ENCODE measurements at places on chromosomes 3 and 15.

DNA sequence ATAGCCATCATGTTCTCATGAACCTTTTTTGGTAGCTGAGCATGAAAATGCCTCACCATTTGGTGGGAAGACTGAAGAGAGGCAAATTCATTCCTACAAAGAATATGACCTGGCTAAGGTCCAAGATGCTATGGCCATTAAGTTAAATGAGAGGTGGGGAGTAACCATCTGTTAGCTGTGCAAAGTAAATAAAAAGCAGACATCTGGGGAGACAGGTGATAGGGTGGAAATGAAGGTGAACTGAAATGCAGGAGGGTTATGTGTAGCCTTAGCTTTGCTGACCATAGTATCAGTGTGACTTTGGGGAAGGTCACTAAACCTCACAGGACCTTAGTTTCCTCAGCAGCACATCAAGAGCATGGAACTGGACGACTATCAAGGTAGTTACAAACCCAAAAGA, 111.0 kb upstream of the STRIT1 start:
- DNase-seq = no peak

DNA sequence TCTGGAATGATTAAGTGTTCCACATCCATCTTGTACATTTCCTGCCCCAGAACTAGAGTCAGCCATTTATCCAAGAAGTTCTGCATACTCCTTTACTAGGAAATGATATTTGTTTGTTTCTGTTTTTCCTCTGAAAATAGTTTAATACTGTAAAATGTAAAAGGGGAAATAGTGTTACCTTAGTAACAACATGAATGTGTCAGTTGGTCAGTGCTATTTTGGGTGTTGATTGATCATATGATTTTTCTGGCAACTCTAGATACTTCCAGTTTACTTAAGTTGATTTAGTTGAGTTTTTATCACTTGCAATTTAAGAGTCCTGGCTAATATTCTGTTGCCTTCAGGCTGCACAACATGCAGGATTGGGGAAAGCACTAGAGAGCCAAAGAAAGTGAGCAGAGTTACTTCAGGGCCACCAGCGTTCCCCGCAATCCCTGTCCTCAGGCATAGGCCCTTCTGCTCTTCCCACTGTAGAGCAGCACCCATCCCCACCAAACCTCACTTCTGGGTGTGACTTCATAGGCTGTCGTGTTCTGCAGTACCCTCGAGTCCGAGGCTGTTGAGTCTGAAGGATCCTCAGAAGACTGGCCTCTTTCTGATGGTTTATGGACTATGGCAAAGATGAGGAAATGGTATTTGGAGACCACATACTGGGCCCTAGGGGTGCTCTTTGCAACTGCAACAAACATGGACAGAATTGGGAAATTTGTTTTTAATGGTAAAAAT, 69.0 kb downstream of the CHD2 start:
- DNase-seq = no peak

- DNase-seq = no peak
Observed at GRCh38 chr15:48628832-48629231, 16.7 kb downstream of the FBN1 start.

GRCh38 chr15:88193415-88193814, 63.1 kb downstream of the NTRK3 start:
- DNase-seq = no peak

DNA sequence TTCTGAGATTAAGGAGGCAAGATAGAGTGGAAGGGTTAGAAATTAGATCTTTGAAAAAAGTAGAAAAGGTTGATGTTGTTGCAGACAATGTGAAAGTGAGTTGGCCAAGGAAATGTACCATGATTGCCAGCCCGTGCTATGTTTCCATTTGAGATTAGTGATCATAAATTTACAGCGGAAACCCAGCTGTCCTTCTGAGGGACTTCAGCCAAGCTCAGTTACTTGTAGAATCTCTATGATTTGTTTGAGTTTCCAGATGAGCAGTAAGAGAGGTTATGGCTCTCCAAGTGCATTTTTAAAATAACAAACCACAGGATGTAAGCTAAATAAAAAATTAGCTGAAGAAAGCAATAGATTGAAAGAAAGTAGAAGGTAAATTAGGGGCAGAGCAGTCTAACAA, 54.2 kb upstream of the RBMS3 start:
- DNase-seq = no peak

DNA sequence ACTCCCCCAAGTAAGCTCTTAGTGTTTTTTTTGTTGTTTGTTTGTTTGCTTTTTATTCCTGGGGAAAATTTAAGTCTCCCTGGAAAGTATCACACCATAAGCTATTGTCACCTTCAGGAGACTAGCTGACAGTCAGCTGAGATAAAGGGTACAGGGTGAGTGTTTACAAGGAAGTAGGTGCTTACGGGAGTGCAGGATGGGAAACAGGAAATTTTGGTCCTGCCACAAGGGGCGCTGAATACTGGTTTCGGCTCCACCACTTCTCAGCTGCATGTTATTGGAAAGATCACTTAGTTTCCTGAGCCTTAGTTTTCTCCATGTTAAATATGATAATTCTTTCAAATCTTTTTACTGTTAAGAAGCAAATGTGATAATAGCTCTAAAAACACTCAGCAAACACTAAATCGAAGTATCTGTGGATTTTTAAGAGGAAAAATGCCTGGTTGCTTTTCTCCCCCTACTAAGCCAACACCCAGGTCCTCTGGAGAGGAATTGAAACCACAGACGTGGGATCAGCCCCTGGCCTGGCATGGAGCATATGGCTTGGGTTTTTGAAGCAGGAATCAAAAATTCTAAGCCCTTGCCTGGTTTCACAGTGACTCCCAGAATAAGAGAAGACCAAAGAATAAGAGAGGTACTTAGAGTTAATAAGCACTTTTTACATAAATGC, 90.7 kb downstream of the SCN11A start:
- peak; percentile 28 for DNase-seq

GRCh38 chr3:123310186-123310585, 108.4 kb downstream of the SEC22A start:
- no peak for DNase-seq

GRCh38 chr15:41048852-41049251, 67.2 kb downstream of the INO80 start:
- no peak for DNase-seq

- no peak for DNase-seq
Observed at GRCh38 chr3:25493246-25493645, 65.2 kb downstream of the RARB start.

GRCh38 chr15:93040288-93041158, 48.5 kb downstream of the RGMA start:
- DNase-seq = no peak

GRCh38 chr3:42020684-42021307, 58.9 kb upstream of the ULK4 start:
- no peak for DNase-seq

- no peak for DNase-seq
Observed at GRCh38 chr3:119609301-119609700, 11.6 kb downstream of the PLA1A start.

GRCh38 chr3:100209948-100210771, 50.6 kb upstream of the TBC1D23 start:
- no peak for DNase-seq

- DNase-seq = no peak
Observed at GRCh38 chr3:25257026-25257425, 171.0 kb upstream of the RARB start.

- no peak for DNase-seq
Observed at GRCh38 chr15:60006873-60007272, 2.8 kb downstream of the FOXB1 start.

- no peak for DNase-seq
Observed at GRCh38 chr3:37599779-37600178, 261.9 kb upstream of the CTDSPL start.

Measured in stimulated activated CD4-positive, alpha-beta T cell treated with anti-CD3 and anti-CD28 coated beads, Interleukin-2, amount 100 ng/mL, for 24 hours (primary cell).